ENCODE measurements at places on chromosomes 12 and 14.

DNA sequence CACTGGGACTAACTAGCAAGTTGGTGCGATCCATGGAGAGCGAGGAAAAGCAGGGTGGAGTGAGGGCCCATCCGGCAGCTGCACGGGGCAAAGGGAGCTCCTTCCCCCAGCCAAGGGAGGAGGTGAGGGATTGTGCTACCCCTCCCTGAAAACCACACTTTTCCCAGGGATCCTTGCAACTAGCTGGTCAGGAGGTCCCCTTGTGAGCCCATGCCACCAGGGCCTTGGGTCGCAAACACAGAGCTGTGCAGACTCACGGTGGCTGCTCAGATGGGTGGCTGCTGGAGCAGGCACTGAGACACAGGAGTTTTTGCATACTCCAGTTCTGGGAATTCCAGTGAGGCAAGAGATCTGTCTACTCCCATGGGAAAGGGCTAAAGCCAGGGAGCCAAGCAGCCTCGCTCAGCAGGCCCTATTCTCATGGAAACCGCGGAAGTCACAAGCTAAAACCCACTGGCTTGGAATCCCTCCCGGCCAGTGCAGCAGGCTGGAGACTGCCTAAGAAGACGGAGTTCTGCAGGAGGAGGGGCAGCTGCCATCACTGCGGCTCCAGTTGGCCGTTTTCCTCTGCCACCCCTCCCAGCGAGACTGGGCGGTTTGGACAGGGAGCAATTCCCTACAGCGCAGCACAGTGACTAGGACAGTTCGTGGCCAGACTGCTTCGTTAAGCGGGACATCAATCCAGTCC is 10.9 kb upstream of the ZNF705A start:
- DNase-seq: no peak

DNA sequence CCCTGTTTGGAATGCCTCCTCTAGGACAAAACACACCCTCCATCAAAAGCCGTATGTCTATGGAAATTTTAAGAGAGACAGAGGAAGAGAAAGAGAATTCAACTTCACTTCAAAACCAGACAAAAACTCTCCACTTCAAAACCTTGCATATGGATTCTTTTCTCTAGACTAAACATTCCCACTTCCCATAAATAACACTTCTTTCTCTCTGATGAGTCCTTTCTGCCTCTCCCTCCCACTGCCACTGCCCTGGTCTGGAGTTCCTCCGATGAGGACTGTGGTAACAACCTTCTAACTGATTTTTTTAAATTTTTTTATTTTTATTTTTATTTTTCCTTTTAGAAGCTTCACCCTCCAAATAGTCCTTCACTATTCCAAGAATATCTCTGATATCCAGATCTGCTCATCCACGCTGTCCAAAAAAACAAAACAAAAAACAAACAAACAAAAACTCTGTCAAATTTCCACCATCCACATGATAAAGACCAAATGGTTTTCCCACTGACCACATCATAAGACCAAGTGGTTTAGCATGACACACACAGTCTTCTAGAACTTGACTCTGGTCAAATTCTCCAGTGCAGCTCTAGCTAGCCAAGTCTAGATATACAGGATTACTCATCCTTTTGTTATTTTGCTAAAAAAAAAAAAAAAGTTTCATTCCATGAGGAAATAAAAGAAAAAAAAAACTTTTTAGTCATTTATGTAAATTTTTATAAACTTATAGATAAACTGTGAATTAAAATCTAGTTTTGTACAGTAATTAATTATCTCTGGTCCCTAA is 256.0 kb downstream of the PPFIA2 start:
- no peak for DNase-seq

DNA sequence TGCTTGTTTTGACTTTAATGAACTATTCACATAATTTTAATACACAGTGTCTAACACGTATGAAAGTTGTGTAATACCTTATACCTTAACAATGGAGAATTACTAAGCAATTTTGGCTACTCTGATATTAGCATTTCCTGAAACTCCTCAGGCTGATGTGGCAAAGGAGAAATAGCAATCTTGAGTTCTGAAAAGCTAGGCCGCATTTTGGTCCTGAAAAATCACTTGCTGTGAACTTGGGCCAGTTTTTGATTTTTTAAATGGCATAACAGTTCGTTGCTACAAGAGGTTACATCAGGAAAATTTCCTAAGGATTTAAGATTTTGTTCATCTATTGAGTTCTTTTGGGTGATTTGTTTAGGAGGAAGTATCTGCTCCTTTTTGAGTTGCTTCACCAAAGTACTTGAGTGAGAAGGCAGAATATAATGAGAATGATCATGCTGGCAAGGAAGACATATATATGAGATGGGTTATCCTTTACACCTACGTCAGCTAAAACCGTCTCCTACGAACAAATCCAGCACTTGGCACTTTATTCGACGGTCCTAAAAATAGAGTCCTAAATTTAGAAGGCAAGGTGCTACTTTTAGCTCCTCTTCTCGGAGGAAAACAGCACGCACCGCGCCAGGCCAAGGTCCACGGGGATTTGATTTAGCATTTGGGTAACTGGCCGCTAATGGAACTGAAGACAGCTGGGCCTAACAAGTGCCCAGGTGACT is 32.2 kb downstream of the MIA2 start:
- no peak for DNase-seq

DNA sequence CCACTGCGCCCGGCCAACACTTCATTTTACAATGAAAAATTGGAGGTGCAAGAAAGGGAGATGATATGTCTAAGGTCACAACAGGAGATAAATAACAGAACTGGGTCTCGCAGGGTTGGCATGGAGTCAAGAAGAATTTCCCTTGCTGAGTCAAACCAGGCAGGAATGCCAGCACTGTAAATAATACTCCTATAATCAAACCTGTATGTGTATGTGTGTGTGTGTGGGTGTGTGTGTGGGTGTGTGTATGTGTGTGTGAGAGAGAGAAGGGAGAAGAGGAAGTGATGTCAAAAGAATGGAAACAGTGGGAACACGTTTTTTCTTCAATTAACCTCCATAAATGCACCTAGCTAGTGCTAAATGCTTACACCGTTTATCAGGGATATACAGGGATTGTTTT is 70.4 kb downstream of the TMEM116 start:
- DNase-seq: no peak

DNA sequence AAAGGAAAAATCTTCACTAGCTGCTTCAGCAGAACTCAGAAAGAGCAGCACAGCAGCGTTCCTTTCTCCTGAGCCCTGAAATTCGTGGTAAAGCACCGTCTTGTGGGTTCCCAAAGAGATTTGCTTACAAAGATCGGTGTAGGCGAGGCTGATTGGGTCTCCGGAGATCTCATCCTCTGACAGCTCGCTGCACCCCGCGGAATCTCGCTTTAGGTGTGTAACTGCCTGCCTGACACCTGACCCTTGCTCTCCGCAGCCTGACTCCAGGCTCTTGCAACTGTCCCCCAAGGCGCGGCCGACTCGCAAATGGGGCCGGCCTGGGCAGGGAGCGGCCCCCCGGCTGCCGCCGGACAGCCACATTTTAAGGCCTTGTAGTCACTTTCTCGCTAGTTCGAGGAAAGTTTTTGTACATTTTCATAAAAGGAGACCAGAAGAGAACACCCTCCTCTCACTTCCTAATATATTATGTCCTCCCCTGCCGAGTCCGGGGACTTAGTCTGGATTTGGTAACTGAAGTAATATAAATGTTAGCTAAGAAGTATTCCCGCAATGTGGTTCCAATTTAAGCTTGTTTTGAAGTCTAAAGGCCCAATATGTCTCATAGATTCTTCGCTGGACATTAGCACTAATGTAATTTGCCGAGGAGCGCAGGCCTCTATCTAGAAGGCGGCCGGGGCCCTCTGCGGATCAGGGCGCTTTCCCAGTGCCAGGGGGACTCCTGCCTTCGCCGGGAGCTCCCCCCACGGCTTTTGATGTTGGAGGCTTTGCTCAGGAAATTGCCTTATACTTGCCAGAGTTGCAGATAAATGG is 177.3 kb upstream of the CDKN3 start:
- DNase-seq: no peak

DNA sequence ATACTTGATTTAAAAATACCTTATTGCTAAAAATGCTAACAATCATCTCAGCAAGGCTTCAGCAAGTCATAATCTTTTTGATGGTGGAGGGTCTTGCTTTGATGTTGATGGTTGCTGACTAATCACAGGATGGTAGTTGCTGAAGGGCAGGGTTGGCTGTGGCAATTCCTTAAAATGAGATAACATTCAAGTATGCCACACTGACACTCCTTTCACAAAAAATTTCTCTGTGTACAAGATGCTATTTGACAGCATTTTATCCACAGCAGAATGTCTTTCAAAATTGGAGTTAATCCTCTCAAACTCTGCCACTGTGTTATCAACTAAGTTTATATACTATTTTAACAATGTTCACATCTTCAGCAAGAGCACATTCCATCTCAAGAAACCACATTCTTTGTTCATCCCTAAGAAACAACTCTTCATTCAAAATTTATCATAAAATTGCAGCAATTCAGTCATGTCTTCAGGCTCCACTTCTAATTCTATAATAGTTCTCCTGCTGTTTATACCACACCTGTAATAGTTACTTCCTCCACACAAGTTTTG is 16.1 kb downstream of the SCAF11 start:
- no peak for DNase-seq

DNA sequence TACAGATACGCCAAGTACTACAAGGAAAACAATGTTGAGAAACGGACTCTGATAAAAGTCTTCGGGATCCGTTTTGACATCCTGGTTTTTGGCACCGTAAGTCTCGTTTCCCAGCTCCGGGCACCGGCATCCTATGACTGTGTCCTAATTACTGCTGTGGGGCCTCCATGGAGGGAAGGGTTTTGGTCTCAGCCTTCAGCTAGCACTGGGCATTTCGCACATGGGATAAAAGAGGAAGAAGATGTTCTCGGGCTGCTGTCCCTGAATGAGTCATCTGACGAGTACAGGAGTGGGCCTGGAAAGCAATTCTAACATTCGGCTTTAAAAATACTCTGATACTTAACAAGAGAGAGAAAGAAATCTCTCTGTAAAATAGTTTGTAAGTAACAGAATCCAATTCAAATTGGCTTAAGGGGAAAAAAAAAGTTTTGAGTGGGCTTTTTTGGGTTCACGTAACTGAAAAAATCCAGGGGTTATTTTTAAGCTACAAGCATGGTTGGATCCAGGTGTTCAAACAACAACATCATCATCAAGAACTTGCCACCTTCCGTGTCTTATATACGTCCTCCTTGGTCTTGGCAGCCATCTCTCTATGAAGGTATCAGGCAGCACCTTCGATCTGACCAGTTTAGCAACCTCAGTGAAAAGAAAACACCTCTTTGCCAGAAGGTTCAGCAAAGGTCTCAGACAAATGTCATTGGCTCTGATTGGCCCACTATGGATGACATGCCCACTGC is 34.4 kb upstream of the P2RX4 start:
- DNase-seq: peak; percentile 38

Data from GM18507 (cell line).